Brain (organoid and tissue), 16 donors: ENCODE measurements at places on chromosomes 11 and 22. TPM values are rescaled to one million over a fixed set of nuclear protein-coding genes. Genes with fewer than 3 reads are reported as not detected.

GRCh38 chr11:7004482-7004881, 15.7 kb downstream of the ZNF214 start:
- DNase-seq, result no peak

DNA sequence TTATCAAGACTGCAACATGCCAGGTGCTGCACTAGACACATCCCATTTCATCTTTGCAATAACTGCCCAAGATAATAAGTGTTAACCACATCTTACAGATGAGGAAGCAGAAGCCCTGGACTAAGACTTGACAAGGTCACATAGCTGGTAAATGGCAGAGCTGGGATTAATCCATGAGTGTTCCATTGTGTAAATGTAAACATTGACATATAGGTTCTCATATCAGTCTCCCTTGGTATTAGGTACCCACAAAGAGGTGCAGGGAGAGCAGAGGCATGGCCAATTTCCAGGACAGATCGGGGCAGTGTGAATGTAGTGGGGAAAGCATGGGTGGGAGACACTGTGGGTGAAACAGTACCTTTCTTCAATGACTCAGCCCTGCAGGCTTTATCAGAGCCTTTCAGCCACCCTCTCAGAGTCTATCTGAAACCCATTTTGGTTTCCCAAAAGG, 17.9 kb downstream of the MICAL2 start:
- no peak for DNase-seq

DNA sequence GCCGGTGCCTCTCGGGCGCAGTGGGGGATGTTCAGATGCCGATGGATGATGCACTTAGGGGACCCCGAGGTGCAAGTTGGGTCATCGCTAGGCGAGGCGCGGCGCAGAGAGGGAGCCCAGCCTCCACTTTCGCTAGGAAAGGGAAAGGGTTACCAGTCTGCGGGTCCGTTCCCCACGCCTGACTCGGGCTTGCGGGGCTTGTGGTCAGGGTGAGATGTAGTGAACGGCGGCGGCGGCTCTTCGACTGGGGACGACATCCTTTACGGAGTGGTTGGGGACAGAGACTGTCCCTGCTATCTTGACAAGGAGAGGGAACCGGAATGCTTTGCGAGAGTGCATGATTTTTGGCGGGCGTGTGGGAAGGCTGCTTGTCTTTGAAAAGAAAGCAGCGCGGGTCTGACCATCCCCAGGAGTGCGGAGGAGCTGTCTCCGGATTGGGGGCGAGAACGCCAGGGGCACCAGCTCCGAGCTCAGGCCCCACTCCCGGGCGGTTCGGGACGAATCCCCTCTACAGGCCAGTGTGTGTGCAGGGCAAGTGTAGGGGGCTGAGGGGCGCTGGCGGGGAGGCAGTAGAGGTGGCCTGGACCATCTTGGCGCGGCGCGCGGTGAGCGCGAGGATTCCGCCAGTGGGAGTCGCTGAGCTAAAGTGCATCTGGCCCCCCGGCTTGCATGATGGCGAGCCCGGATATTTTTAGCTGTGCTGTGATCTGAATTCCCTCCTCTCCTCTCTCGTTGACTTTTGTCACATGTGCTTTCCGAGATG, 1.1 kb downstream of the FAT3 start:
- peak; percentile 87 for DNase-seq

DNA sequence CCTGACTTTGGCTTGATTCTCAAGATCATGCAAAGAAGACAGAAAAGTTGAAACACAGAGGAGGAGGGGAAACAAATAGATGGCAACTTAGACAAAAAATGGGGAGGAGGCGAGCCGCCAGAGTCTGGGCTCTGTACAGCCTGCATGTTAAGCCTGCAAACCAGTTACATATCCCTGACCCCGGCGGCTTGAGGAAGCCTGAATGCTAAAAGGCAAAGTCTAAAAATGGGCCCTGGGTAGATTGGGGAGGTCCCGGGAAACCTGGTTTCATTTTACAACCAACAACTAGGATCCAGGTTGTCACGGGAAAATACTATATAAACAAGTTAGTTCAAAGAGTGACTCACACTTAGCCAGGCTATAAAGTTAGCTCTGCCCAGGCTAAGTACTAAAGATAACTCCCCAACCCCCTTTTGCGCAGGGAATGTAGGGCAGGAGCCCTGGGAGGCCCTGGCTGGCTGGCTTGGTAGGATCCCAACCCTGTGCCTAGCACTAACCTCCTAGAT, 18.8 kb upstream of the ZBTB16 start:
- DNase-seq, result no peak

DNA sequence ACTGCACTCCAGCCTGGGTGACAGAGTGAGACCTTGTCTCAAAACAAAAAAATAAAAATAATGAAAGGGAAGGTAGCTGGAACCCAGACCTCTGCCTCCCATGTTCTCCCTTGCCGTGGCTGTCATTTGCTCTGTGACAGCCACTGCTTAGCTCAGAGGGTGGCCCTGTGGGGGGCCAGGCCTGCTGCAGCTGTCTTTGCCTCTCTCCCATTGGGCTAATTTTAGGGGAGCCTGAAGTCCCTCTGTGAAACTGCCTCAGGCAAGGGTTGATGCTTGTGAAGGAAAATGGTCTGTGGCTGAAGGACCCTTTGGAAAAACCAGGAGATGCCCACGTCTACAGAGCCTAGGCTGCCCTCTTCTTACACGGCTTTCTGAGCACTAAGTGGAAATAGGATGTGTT, 42.9 kb downstream of the C11orf91 start:
- DNase-seq, result no peak

- DNase-seq, result no peak
These were observed 241.0 kb downstream of the ST3GAL4 start for GRCh38 chr11:126596474-126596873.

DNA sequence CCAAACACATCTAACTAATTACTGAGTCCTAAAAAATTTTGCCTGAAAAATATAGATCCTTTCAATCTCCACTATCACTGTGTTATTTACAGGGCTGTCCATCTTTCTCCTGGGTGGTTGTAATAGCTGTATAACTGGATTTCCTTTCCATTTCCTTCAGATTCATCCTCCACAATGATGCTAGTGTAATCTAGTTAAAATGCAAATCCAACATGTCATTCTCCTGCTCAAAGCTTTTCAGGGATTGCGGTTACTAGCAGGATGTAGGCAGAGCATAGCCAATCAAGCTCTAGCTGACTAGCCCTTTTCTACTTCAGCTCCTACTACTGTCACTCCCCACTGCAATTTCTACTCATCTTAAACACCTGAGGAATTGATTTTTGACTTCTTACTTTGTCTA, 283.0 kb downstream of the RAB38 start:
- DNase-seq, result no peak

The HIKESHI gene
- 80.1 TPM for polyA plus RNA-seq
